CD4-positive, CD25-positive, alpha-beta regulatory T cell (primary cell): ENCODE measurements at places on chromosomes 12 and 14.

DNA sequence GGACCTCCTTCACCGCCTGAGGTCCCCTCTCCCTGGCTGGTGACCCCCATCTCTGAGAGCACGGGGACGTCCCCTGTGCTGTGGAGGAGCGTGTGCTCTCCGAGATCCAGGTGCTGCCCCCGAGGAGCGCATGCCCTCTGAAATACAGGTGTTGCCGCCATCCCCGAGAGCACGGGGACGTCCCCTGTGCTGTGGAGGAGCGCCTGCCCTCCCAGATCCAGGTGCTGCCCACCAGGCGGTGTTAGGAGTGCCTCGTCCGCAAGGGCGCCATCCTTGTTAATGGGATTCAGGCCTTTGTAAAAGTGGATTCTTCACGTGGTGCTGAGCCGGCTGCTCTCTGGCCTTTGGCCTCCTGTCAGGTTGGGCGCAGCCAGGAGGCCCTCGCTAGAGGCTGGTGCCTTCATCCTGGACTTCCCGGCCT is 10.1 kb downstream of the NOC4L start:
- no peaks in the 10 kb centered on the region for H3K27me3 ChIP-seq
- no peak for DNase-seq
- H3K27ac ChIP-seq = no peak overlapping the region
- peaks cover 12% of the 10 kb centered on the region for H3K36me3 ChIP-seq

GRCh38 chr12:109307051-109307450 is 2.0 kb downstream of the FOXN4 start:
- H3K27me3 ChIP-seq = peaks cover 30% of the 10 kb centered on the region
- peaks cover 13% of the 10 kb centered on the region for H3K4me1 ChIP-seq
- no peaks in the 10 kb centered on the region for H3K36me3 ChIP-seq
- H3K4me3 ChIP-seq = no peak overlapping the region

- DNase-seq = no peak
These were observed 13.9 kb upstream of the PRICKLE1 start for GRCh38 chr12:42603246-42603990.

- no peak for DNase-seq
- no peaks in the 10 kb centered on the region for H3K4me1 ChIP-seq
- no peaks in the 10 kb centered on the region for H3K27me3 ChIP-seq
- H3K4me3 ChIP-seq = no peak overlapping the region
- H3K36me3 ChIP-seq = no peaks in the 10 kb centered on the region
- no peak overlapping the region for H3K27ac ChIP-seq
These were observed 90.6 kb upstream of the SLCO1C1 start for GRCh38 chr12:20604408-20605067.

DNA sequence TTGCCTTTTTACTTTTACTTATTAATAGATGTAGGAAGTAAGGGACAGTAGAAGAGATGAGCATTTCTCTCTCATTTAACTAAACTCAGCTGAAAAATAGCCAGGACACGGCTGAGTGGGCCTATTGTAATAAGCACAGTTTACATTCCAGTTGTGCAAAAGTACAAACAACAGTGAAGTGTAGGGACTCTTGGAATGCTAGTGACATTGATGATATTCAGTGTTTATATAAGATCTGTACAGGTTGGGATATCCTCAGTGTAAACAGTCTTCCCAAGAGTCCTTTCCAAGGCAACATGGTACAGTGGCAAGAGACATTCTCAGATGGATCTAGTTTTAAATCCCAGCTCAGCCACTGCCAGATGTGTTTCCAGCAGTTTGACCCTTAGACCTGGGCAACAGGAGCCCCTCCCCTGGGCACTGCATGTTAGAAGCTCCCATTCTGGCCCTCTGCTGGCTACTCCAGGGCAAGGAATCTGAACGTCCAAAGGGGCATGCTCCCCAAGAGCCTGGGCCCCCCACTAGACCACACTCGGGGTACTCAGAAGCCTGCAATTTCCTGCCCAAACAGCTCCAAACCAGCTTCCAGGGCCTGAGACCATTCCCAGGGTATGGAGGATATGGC is 55.3 kb downstream of the STAB2 start:
- no peak overlapping the region for H3K27ac ChIP-seq
- H3K27me3 ChIP-seq = no peaks in the 10 kb centered on the region
- H3K4me1 ChIP-seq = no peaks in the 10 kb centered on the region
- no peak overlapping the region for H3K4me3 ChIP-seq
- no peak for DNase-seq

- H3K4me1 ChIP-seq = no peaks in the 10 kb centered on the region
- no peaks in the 10 kb centered on the region for H3K27me3 ChIP-seq
- no peak overlapping the region for H3K4me3 ChIP-seq
- peak; percentile 60 for DNase-seq
- H3K27ac ChIP-seq = no peak overlapping the region
These were observed 15.1 kb upstream of the PLEK2 start for GRCh38 chr14:67426983-67427606.

GRCh38 chr14:105203701-105204100 is 22.6 kb upstream of the NUDT14 start:
- no peaks in the 10 kb centered on the region for H3K36me3 ChIP-seq
- no peaks in the 10 kb centered on the region for H3K27me3 ChIP-seq
- DNase-seq = no peak
- no peak overlapping the region for H3K4me3 ChIP-seq

DNA sequence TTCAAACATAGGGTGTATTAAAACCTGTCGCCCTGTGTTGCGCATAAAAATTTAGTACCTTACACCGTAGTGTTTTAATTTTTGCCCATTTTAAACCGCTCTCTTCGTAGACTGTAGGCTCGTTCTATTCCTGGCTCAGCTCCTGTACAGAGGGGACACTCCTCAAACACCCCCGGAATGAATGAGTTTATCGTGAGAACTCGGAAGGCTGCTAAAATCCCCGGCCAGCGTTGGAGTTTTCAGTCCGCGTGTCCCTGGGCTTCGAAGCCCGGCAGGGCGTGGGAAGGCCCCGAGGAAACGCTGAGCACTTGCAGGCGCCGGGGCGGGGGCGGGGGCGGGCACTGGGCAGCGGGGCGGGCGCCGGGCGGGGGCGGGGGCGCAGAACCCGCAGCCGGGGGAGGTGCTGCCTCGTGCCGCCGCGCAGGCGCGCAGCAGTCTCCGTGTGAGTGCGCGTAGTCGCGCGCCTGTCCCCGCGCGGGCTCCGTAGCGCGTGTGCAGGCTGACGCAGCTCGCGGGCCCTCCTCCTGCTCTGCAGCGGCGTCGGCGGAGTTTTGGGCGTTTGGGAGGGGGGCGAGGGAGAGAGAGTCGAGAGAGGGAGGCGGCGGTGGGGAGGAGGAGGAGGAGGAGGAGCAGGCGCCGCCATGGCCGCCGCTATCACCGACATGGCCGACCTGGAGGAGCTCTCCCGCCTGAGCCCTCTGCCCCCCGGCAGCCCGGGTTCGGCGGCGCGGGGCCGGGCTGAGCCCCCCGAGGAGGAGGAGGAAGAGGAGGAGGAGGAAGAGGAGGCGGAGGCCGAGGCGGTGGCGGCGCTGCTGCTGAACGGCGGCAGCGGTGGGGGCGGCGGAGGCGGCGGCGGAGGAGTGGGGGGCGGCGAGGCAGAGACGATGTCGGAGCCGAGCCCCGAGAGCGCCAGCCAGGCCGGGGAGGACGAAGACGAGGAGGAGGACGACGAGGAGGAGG is at the start of gene AEBP2:
Gene AEBP2 (plus strand): TSS at position 434 of the 960 bp plus-strand sequence. CDS start 208 bp downstream, at position 642.
- peak within 1 kb of the TSS; percentile 93 for H3K27ac ChIP-seq
- DNase-seq = peak; percentile 98
- no peaks in the 10 kb centered on the region for H3K27me3 ChIP-seq
- peaks cover 2% of the 10 kb centered on the region for H3K36me3 ChIP-seq
- peaks cover 36% of the 10 kb centered on the region for H3K4me1 ChIP-seq

DNA sequence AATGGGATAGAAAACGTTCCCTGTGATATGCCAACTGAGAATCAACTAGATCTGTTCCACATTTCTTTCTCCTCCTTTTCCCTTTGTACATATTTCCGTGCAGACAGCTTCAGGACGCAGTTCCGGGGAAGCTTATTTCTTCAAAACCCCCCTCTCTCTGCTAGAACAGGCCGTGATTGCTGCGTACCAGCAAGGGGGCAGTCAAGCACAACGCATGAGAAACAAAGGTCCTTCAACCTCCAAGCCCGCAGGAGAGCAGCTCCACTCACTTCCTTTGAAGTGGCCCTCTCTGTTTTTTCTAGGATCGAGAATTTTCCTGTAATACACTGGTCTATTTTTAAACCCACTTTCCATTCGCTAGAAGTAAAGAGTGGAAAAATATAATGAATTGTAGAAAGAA is 80.8 kb downstream of the ZNF664 start:
- no peaks in the 10 kb centered on the region for H3K4me1 ChIP-seq

- peak within 1 kb of the TSS; percentile 76 for H3K4me3 ChIP-seq
- peaks cover 45% of the 10 kb centered on the region for H3K4me1 ChIP-seq
- no peak for DNase-seq
- H3K27ac ChIP-seq = peak within 1 kb of the TSS; percentile 67
- no peaks in the 10 kb centered on the region for H3K36me3 ChIP-seq
- H3K27me3 ChIP-seq = no peaks in the 10 kb centered on the region
These were observed at the start of gene ASB2 for GRCh38 chr14:93976477-93977057. Gene ASB2 (minus strand): TSS chr14:93976570. CDS start chr14:93964539, 12,031 bp downstream.

GRCh38 chr14:104187121-104187889 is 48.9 kb downstream of the KIF26A start:
- H3K27ac ChIP-seq = no peak overlapping the region
- H3K36me3 ChIP-seq = no peaks in the 10 kb centered on the region
- no peaks in the 10 kb centered on the region for H3K27me3 ChIP-seq
- DNase-seq = no peak
- no peak overlapping the region for H3K4me3 ChIP-seq

- no peak overlapping the region for H3K27ac ChIP-seq
- no peak overlapping the region for H3K4me3 ChIP-seq
- H3K36me3 ChIP-seq = no peaks in the 10 kb centered on the region
- no peak for DNase-seq
- no peaks in the 10 kb centered on the region for H3K27me3 ChIP-seq
These were observed 253.7 kb downstream of the SNAPC1 start for GRCh38 chr14:62015945-62016344.

DNA sequence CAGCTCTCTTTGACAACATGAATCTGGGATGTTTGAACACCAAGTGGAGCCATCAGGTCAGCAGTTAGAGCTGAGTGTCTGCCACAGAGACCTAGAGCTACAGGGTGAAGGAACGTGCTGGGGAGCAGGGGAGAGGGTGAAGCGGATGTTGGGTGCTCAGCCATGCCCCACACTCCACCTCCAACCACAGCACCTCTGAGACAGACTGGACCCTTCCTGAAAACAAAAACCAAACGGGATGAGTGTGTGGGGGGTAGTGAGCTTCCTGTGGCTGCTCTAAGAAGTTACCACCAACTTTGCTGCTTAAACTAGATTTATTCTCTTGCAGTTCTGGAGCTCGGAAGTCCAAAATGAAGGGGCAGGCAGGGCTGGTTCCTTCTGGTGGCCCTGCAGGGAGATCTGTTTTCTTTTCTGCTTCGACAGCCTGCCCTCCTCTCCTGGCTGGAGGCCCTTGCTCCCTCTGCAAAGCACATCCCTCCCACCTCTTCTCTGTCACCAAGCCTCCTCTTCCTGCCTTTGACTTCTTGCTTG is 5.6 kb upstream of the GOLGA3 start:
- H3K4me3 ChIP-seq = no peak overlapping the region
- peak overlapping the region; percentile 41 for H3K27ac ChIP-seq
- H3K27me3 ChIP-seq = no peaks in the 10 kb centered on the region
- peaks cover 16% of the 10 kb centered on the region for H3K4me1 ChIP-seq

GRCh38 chr14:99784508-99784907 is 8.7 kb upstream of the EML1 start:
- H3K27ac ChIP-seq = no peak overlapping the region
- H3K36me3 ChIP-seq = no peaks in the 10 kb centered on the region
- no peaks in the 10 kb centered on the region for H3K27me3 ChIP-seq
- H3K4me3 ChIP-seq = no peak overlapping the region
- no peaks in the 10 kb centered on the region for H3K4me1 ChIP-seq
